Thymus (tissue), 14 donors: ENCODE measurements at places on chromosomes 16 and 17. TPM values are rescaled to one million over a fixed set of nuclear protein-coding genes. Genes with fewer than 3 reads are reported as not detected.

Gene NRN1L
- 0.28 TPM for total RNA-seq

Gene ZFP3
- total RNA-seq = 3.3 TPM

Gene KRTAP1-1
- not detected for total RNA-seq

Gene MEIOB
- 1.1 TPM for total RNA-seq

Gene RDM1
- total RNA-seq = 5.7 TPM

Gene ZNF423
- 1.6 TPM for total RNA-seq

Gene MGAT5B
- total RNA-seq = 0.09 TPM

Gene KRT20
- total RNA-seq = 0.85 TPM

Gene CX3CL1
- total RNA-seq = 1.4 TPM

Gene CHST5
- total RNA-seq = not detected

Gene MT1G
- 0.90 TPM for total RNA-seq

Gene CCL15
- not detected for total RNA-seq

Gene MTHFSD
- total RNA-seq = 11.0 TPM

Gene CHST4
- 0.24 TPM for total RNA-seq

Gene KLHL10
- total RNA-seq = not detected

Gene ST6GALNAC2
- 0.76 TPM for total RNA-seq

Gene IRX5
- 0.61 TPM for total RNA-seq

Gene SYT17
- 0.38 TPM for total RNA-seq

Gene EFCAB5
- total RNA-seq = 1.5 TPM

Gene ATP2C2
- 0.38 TPM for total RNA-seq

Gene TNFRSF13B
- total RNA-seq = 0.14 TPM

Gene BICDL2
- total RNA-seq = 0.38 TPM

Gene GAST
- total RNA-seq = 5.0 TPM

Gene TMEM114
- 0.14 TPM for total RNA-seq
